ENCODE measurements at places on chromosomes 1 and 21.

DNA sequence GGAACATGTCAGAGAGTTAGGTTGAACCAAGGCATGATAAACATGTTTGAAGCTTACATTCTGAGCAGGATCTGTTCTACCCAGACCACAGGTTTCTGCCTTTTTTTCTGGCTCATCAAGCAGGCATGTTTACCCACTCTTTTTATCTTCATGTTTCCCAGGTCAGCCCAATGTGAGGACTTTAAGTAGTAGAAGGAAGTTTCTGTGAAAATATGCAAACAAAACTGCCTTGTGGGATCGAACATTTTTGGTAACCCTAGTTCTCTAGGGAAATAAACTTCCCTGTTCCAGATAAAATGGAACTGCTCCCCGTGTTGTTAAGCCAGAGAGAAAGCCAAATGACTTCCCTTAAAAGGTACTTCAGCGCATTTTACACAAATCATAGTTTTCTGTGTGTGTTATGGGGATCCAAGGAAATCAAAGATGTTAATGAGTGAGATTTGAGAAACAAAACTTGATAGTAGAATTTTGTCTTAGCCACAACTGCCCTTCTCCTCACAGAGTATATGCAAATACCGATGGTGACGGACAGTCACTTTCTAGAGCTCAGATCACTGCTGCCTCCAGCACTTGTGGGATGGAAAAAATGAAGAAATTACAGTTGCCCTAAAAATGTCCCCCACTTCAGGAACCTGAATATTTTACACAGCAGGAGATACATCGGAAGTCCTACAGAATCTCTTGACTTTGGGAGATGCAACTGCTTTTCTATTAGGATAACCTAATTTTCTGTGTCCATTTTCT lies 765 bp upstream of the HIPK1 start:
- DNase-seq, result no peak

- no peak for DNase-seq
Measured at GRCh38 chr1:75276385-75276784, 142.2 kb downstream of the LHX8 start.

DNA sequence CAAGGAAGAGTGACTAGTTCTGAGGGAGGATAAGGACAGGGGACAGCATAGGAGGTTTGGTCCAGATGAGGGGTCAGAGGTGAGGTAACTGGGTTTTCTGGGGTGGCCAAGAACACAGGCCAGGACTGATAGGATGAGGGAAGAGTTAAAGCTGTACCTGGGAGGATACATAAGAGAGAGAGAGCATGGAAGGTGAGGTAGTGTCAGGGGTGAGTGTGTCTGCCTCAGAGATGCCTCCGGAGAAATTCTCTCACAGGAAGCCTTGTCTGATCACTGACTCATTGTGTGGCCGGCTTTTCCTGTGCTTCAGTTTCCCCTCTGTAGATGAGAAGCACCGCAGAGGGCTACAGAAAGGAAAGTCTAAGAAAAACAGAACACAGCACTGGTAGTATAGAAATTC lies 40.2 kb downstream of the FASLG start:
- no peak for DNase-seq

GRCh38 chr1:222223010-222223409 lies 324.9 kb downstream of the HHIPL2 start:
- no peak for DNase-seq

- no peak for DNase-seq
Measured at GRCh38 chr1:213123536-213123935, 72.5 kb downstream of the RPS6KC1 start.

GRCh38 chr1:172002725-172003345 lies 161.5 kb downstream of the DNM3 start:
- DNase-seq, result no peak

- no peak for DNase-seq
Measured at GRCh38 chr1:54069791-54070170, 16.4 kb downstream of the TCEANC2 start.

DNA sequence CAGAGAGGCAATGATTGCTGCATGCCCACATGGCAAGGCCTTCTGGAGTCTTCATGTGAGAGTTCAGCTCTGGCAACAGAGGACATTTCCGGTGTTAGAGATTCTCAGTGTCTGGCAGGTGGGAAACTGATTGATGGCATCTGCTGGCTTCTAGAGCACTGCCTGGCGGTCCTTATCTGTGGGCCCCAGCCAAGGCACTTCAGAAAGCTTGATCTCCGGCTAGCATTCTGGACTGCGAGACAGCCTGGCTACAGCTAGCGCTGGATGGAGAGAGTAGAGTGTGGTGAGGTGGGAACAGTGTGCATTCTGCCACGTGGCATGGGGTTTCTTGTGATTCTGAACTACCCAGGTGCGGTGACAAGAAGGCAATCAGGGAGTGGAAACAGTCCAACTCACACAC lies 9.4 kb downstream of the ZNF678 start:
- DNase-seq, result no peak
